Urothelium cell line (cell line): ENCODE measurements at places on chromosomes 1 and 21.

GRCh38 chr1:32618673-32619221, 31.6 kb downstream of the ZBTB8OS start:
- DNase-seq = no peak

DNA sequence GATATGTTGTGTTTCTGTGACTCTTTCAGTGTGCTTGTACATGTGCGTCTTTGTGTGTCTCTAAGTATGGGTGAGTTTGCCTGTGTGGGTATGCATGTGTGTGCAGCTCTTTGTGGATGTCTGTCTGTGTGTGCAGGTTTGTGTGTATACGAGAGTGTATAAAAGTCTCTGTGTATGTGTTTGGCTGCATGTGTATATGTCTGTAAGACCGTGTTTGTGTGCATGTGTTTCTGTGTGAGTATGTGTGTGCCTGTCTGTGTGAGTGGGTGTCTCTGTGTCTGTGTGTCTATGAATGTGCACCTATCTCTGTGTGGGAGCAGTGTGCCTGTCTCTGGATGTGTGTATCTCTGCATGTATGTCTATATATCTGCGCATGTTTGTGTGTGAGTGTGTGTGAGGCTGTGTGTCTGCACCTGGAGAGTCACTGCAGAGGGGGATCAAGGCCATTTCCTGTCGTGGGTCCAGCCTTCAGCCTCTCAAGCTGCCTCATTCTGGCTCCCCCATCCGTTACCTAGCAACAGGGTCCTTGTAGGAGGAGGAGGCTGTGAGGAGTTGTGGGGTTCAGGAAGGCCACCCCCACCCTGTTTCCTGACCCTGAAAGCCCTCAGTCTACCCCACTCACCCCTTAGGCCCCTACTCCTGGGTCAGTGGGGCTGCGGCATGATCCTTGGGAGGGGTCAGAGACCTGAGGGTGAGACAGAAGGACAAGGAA, 10.4 kb downstream of the FGR start:
- DNase-seq = no peak

GRCh38 chr1:61238359-61238665, 156.0 kb downstream of the NFIA start:
- DNase-seq = no peak

DNA sequence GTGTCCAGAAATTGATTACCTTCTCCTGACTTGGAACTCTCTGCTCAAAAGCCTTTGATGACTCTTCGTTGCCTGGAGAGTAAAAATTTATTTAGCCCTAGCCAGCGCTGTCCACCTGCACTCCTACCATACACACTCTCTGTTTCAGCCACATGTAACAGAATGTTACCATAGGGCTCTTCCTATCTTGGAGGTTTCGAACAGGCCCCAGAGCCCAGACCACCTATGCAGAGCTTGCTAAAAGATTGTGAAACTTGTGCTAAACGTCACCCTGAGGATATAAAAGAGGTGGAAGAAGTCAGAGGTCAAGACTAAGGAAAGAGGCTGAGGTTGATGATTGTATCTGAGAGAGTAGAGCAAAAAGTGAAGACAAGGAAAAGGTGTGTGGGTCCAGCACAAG, 237.0 kb upstream of the HOOK1 start:
- no peak for DNase-seq

GRCh38 chr1:29712284-29712651, 475.9 kb downstream of the PTPRU start:
- DNase-seq = no peak

- DNase-seq = no peak
These were observed 52.5 kb downstream of the ZNF684 start for GRCh38 chr1:40583980-40584379.

DNA sequence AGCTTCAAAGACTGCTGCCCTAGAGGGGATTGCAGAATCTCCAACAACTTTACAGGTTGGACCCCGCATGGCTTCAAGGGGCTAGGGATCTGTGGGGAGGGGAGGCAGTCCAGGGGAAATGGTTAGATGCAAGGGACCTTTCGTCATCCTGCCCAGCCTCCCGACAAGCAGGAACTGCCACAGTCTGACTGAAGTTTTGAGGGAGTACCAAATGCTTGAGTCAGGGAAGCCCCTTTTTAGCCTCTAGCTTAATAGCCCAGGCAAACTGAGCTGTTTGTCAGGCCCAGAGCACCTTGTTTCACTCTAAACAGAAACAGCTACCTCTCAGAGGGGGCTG, 1.1 kb downstream of the TOR3A start:
- DNase-seq = no peak

DNA sequence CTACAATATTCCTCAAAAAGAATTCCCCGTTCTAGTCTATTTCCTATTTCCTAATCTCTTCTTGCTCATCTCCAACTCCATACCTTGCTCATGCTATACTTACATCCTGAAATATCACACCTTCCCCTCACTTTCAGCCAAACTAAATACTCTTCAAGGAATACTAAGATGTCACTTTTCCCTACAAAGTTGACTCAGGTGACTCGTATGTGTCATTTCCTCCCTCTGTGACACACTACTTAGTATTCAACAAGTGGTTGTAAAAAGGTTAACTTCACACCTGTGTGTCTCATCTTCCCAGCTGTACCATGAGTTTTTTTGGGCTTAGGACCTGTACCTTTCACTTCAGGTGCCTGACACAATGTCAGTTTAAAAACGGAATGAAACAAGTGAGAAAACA, 81.9 kb upstream of the LBR start:
- DNase-seq = no peak

DNA sequence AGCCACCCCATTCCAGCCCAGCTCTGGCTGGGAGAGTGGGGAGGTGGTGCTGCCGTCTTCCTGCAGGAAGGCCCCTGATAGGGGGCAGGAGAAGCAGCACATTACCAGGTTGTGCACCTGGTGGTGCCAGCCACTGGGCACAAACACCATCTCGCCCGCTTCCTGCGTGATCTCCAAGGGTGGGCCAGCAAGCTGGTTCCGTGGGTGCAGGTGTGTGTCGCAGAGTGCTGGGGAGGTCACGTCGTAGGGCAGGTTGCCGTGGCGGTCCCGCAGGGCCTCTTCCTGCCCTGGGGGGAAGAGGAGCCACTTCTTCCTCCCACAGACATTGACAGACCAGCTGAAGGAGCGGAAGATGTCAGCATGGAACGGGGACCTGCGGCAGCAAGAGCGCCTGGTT, 1.8 kb downstream of the JMJD4 start:
- DNase-seq = no peak

DNA sequence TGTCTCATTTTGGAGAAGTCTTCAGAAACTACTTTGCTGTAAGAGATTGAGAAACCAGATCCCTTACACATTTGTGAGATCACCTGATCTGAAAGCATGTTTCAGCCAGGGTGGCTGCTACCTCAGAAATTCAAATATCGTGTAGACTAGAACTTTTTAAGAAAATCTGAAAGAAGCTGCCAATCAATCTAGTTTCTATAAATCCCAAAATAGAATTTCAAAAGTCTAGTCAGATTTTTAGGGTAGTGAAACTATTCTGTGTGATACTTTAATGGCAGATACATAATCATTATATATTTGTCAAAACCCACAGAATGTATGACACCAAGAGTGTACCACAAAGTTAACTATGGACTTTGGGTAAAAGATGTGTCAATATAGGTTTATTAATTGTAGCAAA, 79.9 kb upstream of the PLPPR5 start:
- no peak for DNase-seq
